ENCODE measurements at places on chromosomes 11 and 22. TPM values are rescaled to one million over a fixed set of nuclear protein-coding genes. Genes with fewer than 3 reads are reported as not detected.

Gene MMP1
- not detected for total RNA-seq

DNA sequence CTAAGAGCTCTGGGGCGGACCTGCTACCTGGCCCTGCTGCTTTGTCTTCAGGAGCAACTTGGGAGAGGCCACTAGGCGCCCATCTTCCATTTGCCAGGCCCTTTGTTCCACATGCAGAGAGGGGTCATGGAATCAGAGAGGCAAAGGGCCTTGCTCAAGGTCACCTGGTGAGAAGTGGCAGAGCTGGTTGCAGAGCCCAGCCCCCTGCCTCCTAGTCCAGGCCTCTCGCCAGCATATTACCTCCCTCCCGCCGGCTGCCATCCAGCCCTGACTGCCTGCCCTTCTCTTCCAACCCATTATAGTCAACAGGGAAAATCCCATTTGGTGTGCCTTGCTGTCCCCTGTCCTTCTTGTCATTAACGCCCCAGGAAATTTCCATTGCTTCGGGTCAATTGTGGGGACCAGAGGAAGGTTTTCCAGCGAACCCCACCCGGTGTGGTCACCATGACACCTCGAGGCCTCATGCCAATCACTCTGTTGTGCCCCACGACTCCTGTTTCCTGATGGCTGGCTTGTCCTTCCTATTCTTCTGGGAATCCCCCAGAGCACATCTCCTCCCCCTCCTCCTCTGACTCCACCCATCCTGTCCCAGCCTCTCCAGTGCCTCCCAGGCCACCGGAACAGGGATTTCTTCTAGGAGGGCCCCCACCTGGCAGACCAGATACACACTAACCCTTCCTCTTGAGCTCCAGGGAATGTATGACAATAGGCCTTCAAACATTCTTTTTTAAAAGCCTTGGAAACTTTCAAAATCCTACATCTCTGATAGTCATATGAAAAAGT, 77.0 kb downstream of the NECTIN1 start:
- DNase-seq: no peak
- no peaks in the 10 kb centered on the region for H3K27me3 ChIP-seq
- H3K4me3 ChIP-seq: no peak overlapping the region
- no peaks in the 10 kb centered on the region for H3K36me3 ChIP-seq
- no peak overlapping the region for H3K27ac ChIP-seq

Gene ACR
- total RNA-seq: not detected

GRCh38 chr11:122703541-122704272, 48.2 kb downstream of the UBASH3B start:
- H3K36me3 ChIP-seq: no peaks in the 10 kb centered on the region
- peaks cover 35% of the 10 kb centered on the region for H3K4me1 ChIP-seq
- no peaks in the 10 kb centered on the region for H3K27me3 ChIP-seq
- DNase-seq: no peak
- no peak overlapping the region for H3K4me3 ChIP-seq
- H3K27ac ChIP-seq: no peak overlapping the region

DNA sequence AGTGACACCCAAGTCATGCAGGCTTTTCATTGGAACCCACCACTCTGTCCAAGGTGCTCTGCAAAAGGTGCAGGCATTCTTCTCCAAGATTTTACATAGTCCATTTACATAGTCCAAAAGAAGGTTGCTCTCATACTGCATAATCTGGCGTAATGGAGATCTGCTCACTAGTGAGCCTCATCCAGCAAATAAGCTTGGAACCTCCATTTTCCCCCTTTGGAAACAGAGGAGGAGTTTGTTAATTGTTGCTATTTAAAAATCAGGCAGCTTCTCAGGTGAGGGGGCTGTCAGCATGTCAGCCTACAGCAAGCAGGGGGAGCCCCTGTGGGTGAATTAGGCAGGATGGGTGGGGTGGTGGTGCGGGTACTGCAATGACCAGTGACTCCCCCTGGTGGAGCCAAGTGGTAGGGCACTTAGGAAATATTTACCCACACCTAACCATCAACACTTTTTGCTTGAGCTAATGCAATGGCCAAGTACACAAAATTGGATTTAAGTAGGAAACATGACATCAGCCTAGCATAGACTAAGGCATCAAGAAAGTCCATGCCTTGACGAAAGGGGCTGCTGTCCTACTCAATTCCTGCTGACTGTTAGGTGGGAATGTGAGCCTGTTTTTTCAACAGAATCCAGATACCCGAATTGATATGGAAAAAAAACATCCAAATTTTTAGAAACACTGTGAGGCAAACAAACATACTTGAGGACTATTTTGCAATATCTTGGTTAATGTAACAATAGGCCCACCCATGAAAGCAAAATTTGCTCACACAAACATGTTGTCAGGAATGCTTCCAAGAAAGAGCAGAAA, 64.5 kb downstream of the AMBRA1 start:
- peak; percentile 88 for DNase-seq
- H3K36me3 ChIP-seq: peaks cover 8% of the 10 kb centered on the region
- no peaks in the 10 kb centered on the region for H3K27me3 ChIP-seq
- H3K4me3 ChIP-seq: no peak overlapping the region

GRCh38 chr11:92628401-92629292, 340.8 kb upstream of the MTNR1B start:
- H3K4me3 ChIP-seq: no peak overlapping the region
- no peaks in the 10 kb centered on the region for H3K27me3 ChIP-seq
- no peaks in the 10 kb centered on the region for H3K36me3 ChIP-seq
- DNase-seq: no peak

DNA sequence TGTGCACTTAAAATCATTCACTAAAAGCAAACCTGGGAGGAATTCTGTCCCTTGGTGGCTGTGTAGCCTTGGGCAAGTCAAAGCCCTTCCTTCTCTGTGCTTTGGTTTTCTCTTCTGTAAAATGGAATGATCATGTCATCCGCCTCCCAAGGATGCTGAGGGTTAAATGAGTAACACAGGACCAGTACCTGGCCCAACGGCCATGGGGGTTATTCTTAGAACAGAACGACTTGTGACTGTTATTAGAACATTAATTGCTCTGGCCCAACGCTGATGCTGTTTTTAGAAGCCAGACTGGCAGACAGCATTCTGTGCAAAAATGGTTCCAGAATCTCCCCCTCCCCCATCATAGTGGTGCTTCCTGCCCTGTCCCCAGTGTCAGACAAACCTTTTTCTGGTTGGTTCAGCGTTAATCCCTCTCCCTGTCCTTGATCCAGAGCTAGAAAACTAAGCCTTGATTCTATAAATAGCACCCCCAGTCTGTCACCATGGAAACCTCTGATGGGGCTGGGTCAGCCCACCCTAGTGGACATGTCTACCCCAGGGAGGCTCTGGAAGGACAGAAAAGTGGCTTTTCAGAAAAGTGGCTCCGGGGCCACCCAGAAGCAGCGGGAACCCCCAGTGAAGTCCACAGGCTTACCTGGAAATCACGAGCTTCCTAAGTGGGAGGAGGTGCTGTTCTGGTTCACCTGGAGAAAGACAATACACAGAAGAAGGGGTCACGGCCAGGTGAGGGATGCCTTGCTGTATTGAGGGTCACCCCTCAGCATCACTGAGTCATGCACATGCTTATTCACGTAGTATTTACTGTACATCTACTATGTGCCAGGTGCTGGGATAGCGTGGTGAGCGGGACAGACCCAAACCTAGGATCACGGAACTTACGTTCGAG, 15.5 kb upstream of the TFIP11 start:
- peak overlapping the region; percentile 32 for H3K27ac ChIP-seq
- H3K4me1 ChIP-seq: peaks cover 12% of the 10 kb centered on the region

Gene RRM1
- total RNA-seq: 69.0 TPM

- no peak for DNase-seq
- no peaks in the 10 kb centered on the region for H3K36me3 ChIP-seq
- no peaks in the 10 kb centered on the region for H3K4me1 ChIP-seq
- no peak overlapping the region for H3K27ac ChIP-seq
- no peaks in the 10 kb centered on the region for H3K27me3 ChIP-seq
These were observed 729.4 kb downstream of the METTL15 start for GRCh38 chr11:28837599-28837998.

DNA sequence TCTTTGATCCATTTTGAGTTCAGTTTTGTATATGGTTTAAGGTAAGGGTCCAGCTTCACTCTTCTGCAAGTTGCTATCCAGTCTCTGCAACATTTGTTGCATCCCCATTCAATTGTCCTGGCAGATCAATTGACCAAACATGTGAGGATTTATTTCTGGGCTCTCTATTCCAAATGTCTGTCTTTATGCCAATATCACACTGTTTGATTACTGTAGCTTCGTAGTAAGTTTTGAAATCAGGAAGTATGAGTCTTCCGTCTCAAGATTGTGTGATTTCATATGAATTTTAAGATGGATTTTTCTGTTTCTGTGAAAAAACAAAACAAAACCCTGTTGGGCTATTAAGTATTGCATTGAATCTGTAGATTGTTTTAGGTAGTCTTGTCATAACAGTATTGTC, 17.0 kb downstream of the APLP2 start:
- H3K4me3 ChIP-seq: no peak overlapping the region
- no peak for DNase-seq
- H3K36me3 ChIP-seq: no peaks in the 10 kb centered on the region
- no peaks in the 10 kb centered on the region for H3K4me1 ChIP-seq
- no peak overlapping the region for H3K27ac ChIP-seq

GRCh38 chr22:22025320-22026156, 43.0 kb upstream of the TOP3B start:
- H3K4me1 ChIP-seq: peaks cover 81% of the 10 kb centered on the region
- H3K27me3 ChIP-seq: no peaks in the 10 kb centered on the region
- H3K27ac ChIP-seq: peak overlapping the region; percentile 97
- peak overlapping the region; percentile 69 for H3K4me3 ChIP-seq

DNA sequence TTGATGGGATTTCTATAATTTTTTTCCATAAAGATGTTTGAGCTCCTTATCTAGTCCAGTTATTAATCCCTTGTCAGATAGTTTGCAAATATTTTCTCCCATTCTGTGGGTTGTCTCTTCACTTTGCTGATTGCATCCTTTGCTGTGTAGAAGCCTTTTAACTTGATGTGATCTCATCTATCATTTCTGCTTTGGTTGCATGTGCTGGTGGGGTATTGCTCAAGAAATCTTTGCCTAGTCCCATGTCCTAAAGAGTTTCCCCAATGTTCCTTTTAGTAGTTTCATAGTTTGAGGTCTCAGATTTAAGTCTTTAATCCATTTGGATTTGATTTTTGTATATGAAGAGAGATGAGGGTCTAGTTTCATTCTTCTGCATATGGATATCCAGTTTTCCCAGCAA, 1.7 kb upstream of the IL2RB start:
- no peaks in the 10 kb centered on the region for H3K27me3 ChIP-seq
- H3K36me3 ChIP-seq: no peaks in the 10 kb centered on the region
- no peak overlapping the region for H3K4me3 ChIP-seq
- DNase-seq: no peak

Gene MUC15
- total RNA-seq: not detected

GRCh38 chr11:62974848-62975522, 9.8 kb downstream of the SLC22A6 start:
- DNase-seq: peak; percentile 71
- H3K4me1 ChIP-seq: no peaks in the 10 kb centered on the region
- H3K36me3 ChIP-seq: no peaks in the 10 kb centered on the region
- H3K4me3 ChIP-seq: no peak overlapping the region
- H3K27me3 ChIP-seq: no peaks in the 10 kb centered on the region

DNA sequence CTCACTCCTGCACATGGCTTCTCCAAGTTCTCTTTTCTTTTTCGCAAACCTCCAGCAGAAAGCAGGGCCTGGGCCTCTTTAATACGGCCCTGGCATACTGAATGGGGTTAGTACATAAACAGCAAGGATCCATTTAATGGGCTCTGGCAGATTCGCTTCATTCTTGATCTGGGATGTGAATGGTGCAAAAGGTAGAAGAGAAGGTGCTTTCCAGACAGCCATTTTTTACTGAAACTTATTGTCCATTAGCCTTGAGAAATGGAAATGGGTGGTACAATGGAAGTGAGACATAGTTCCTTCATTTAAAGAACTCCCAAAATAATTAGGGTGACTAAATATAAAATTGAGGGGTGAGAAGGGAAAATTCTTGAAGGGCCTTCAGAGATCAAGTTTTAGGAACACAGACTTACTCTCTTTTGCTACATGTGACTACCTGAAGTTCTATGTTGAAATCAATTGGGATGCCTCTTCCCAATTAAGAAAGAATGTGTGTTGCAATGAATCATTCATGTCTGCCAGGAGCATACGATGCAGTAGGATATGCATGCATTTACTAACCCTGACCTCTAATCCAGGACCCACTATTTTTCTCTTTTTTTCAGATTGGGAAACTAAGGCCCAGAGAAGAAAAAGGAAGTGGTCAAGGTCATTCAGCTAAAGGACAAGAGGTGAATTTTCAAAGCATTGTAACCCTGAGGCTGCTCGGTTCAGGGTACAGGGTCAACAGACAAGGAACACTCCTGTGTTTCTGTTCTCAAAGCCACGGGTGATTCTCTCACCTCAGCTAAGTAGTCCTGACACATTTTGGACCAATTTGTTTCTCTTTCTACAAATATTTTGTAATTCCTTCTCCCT, 144.1 kb downstream of the BBOX1 start:
- no peak for DNase-seq
- no peaks in the 10 kb centered on the region for H3K27me3 ChIP-seq
- H3K36me3 ChIP-seq: no peaks in the 10 kb centered on the region
- no peaks in the 10 kb centered on the region for H3K4me1 ChIP-seq
- H3K27ac ChIP-seq: no peak overlapping the region

Gene RBMXL2
- not detected for total RNA-seq

DNA sequence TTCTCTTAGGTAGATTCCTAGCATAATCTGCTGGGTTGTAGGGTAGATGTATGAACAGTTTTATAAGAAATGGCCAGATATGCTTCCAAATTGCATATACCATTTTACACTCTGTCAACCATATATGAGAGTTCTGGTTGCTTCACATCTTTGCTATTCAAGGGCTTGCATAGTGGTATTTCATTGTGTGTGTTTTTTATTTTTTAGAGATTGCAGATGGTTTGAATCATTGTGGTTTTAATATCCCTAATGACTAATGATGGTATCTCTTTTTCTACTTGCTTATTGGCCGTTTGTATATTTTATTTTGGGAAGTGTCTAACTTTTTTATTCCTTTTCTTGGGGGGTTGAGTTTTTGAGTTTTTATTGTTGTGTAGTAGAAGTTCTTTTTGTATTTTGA, 26.9 kb downstream of the RNF214 start:
- no peaks in the 10 kb centered on the region for H3K27me3 ChIP-seq
- DNase-seq: no peak
- H3K27ac ChIP-seq: no peak overlapping the region
- H3K4me1 ChIP-seq: no peaks in the 10 kb centered on the region
- H3K36me3 ChIP-seq: no peaks in the 10 kb centered on the region

DNA sequence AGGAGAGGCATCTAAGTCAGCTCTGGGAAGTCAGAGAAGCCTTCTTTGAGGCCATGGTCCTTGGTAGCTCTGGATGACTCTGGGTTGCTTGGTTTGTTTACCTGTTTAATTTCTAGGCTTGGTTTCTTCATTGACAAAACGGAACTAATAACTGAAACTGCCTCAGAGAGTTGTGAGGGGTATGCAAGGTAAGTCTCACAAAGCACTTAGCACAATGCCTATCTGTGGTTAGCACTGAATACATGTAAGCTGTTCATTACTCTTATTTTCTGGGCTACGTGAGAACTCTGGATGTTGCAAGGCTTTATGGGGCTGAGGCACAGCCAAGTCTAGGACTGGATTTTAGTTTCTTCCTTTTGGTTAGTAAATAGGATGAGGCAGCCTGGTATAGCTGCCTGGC, 225.8 kb upstream of the NCAM1 start:
- no peaks in the 10 kb centered on the region for H3K27me3 ChIP-seq
- no peaks in the 10 kb centered on the region for H3K36me3 ChIP-seq
- no peaks in the 10 kb centered on the region for H3K4me1 ChIP-seq
- no peak overlapping the region for H3K27ac ChIP-seq
- DNase-seq: no peak

Data from Karpas-422 (cell line).